Adipocyte (in vitro differentiated cells): ENCODE measurements at places on chromosomes 5 and 9.

- DNase-seq, result no peak
These were observed 27.8 kb downstream of the FGF18 start for GRCh38 chr5:171447226-171447625.

DNA sequence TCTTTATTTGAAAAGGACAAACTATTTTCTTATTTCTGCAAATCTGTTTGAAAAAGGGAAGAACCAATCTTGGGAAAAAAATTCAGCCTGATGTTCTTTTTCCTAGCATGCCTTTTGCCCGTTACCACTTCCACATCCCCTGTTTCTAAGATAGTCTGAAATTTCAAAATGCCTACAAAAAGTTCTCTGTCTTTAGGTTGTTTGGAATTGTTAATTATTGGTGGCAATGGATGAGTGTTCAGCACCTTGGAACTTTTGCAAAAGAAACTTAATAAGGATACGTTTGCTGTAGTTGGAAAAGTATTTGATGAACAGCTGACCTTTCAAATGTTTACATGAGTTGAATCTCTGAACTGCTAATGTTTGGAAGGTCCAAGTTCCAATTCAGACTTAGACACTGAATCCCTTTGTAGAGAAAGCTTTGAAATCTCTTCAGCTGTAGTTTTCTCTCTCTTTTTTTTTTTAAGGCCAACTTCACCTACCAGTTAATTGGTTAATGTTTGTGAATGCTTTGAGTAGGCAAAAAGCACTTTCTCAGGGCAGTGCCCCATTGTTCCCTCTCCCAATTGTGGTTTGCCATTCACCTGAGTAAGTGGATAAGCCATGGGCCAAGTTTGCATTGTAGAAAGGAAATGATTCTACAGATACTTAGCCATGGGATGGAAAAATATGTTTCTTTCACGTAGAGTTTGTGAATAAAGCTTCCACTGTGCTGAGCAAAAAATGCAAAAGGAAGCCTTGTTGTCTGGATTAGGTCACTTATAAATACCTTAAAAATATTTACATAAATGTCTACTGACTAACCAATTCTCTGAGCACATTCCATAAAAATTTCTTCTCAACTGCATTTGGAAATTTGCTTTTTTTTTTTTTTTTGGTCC, 156.4 kb upstream of the ELL2 start:
- peak; percentile 52 for DNase-seq

GRCh38 chr5:164181604-164182003, 676.2 kb downstream of the MAT2B start:
- no peak for DNase-seq

- no peak for DNase-seq
These were observed 77.7 kb downstream of the STK10 start for GRCh38 chr5:172110260-172110815.

DNA sequence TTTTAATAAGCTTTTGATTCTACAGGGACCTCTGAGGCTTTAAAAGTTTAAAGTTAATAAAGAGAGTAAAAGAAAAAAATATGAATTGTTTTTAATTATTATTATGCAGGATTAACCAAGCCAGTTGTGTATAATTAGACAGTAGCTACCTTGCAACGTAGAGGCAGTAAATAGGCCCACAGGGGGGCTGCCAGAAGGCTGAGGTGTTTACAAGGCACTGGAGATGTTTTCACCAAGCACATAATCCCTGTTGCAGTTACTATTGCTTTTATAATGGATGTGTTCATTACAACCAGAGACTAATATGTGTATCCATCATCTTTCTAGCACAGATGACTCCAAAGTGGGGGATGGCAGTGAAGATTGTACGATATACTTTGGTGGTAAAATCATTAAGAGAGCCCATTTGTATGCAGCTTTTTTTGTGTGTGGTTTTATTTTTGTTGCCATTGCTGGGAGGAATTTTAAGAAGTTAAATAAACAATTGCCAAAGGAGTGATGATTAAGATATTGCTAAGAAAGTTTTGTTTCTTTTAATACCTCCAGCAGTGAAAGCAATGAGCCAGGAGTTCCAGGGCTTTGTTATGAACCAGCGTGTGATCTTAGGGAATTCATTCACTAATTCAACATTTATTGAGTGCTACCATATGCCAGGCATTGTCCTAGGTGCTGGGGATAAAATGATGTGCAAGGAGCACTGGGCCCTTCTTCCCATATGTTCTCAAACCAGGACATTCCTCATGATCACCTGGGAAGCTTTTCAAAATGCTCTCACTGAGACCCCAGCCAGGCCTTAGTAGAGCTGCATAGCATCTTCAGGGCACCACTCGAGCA, 138.7 kb upstream of the EFNA5 start:
- peak; percentile 35 for DNase-seq

GRCh38 chr5:133799571-133800237, 168.7 kb downstream of the C5orf15 start:
- DNase-seq, result no peak

DNA sequence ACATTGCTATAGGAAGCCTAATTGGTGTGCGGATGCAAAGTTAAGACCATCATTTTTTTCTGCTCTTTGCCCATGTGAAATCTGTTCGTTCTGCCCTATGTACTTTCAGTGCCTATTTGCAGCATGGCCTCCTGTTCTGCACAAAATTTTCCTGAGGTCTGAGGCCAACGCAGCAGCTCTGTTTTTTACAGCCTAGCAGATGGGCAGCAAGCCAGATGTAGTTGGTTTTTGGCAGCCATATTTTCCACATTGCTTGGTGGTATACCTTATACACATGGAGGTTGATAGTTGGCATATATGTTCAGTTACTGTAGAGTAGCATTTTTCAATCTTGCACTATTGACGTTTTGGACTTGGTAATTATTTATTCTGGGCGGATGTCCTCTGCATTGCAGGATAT, 133.5 kb upstream of the MRPS30 start:
- no peak for DNase-seq

- DNase-seq, result no peak
These were observed 304.8 kb upstream of the TLE4 start for GRCh38 chr9:79266986-79267385.

GRCh38 chr9:76394960-76395252, 680 bp upstream of the RFK start:
- no peak for DNase-seq

- DNase-seq, result peak; percentile 53
These were observed 282.9 kb downstream of the NFIB start for GRCh38 chr9:14031060-14031414.

GRCh38 chr9:21102305-21102704, 24.6 kb upstream of the IFNB1 start:
- peak; percentile 5 for DNase-seq

GRCh38 chr5:16568875-16569580, 47.8 kb downstream of the RETREG1 start:
- no peak for DNase-seq
